ENCODE measurements at places on chromosomes 3 and 15.

DNA sequence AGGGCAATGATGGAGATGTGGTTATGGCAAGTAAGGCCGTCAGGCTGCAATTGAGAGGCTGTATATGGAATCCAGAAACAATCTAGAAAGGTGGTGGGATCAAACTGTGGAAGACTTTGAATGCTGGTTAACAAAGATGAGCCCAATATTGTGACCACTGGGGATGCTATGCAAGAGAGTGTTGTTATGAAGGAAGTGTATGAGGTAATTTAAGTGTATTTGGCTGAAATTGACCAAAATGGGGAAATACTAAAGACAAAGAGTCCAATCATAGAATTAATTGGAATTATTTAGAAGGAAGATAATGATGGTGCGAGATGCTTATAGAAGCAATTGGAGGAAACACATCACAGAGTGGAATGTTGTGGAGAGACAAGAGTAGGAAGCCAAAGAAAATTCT lies 24.5 kb downstream of the BTLA start:
- DNase-seq: no peak

GRCh38 chr3:102980355-102980696 lies 545.5 kb downstream of the ZPLD1 start:
- no peak for DNase-seq

- no peak for DNase-seq
These were observed 29.6 kb downstream of the CPOX start for GRCh38 chr3:98563661-98564281.

- DNase-seq: no peak
These were observed 272.0 kb downstream of the OCA2 start for GRCh38 chr15:27826902-27827714.

DNA sequence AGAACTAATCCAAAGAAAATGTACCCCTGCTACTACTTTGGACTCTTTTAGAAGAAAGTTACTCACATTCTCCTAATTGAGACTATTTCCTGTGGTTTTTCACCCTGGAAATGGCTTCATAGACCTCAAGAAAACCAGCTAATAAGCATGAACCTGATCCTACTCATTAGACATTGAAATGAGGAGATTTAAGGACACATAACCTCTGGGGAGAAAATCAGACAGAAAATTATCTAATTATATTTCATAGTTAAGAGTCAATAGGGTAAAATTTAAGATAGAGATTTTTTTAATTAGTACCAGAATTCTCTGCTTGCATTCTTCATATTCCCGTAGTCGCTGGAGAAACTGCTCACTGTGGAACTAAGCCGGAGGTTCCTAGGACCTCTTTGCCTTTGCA lies 114.6 kb upstream of the ACP3 start:
- no peak for DNase-seq

GRCh38 chr3:28326458-28326926 lies 22.0 kb upstream of the ZCWPW2 start:
- no peak for DNase-seq

GRCh38 chr3:31469385-31469784 lies 63.3 kb upstream of the STT3B start:
- DNase-seq: no peak

GRCh38 chr3:179175358-179175757 lies 27.2 kb downstream of the PIK3CA start:
- no peak for DNase-seq

DNA sequence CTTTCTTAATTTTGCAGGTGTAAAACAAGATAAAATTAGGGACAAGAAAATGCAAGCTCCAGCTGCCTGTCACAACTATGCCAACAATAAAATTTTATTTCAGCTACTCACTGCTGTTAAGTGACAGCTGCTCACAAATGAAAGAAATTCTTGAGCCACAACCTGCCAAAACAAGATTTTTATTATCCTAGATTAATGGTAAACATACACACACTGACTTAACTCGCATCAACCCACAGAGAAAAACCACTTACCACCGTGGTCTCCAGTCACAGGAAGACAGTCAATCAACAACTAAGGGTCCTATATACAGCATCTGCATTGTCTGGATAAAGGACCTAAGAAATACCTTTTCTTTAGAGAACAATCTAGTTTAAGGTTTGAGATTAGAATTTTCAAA lies 31.3 kb downstream of the EFL1 start:
- no peak for DNase-seq

- no peak for DNase-seq
These were observed 265.1 kb downstream of the CTNNB1 start for GRCh38 chr3:41464401-41464800.

DNA sequence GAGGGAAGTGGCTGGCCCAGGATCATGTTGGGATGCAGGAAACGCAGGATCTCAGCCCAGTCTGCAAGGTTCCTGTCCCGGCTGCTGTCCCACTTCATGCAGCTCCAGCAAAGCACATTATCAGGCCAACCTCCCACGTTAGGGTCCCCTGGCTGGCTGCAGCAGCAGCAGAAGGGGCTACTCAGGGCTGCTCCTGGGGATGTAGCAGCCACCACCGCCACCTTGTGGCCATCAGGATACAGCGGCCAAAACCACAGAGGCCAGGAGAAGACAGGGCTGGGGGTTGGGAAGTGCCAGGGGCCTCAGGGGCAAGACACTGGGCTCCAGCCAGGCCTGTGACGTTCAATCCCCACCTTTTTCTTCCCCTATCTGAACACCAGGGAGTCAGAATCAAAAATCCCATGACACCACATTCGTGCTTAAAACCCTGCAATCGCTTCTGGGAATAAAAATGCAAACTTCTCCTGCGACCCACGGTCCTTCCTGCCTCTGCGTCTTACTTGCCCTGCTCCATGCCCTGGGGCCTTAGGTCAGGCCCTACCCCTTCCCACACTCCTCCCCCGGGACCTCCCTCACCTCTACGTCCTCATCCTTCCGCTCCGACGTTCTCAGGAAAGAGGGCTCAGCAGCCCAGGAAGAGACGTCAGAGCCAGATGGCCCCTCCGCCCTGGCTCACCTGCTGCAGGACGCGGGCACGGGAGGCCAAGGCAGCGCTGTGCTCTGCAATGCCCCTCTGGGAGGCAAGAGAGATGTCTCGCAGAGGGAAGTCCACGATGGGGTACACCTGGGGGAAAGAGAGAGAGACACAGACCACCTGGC lies 21.5 kb downstream of the SSUH2 start:
- DNase-seq: no peak

DNA sequence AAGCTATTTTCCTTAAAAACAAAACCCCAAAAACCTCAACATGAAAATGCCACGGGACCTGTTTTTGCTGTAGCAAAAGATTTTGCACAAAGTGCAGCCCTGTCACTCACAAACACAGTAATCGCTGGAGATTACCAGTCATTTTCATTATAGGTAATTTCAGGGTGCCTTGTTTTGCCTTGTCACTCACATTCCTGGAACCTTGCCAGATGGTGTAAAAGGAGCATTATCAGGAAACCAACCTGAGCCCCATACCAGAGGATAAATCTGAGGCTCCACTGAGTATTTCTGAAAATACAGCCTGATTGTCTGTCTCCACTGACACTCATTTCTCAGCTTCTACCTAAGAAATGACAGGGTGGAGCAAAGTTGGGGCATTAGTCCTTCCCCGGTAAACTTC lies 791.3 kb upstream of the LMCD1 start:
- no peak for DNase-seq

GRCh38 chr3:58711871-58712270 lies 45.3 kb upstream of the FAM3D start:
- DNase-seq: no peak

DNA sequence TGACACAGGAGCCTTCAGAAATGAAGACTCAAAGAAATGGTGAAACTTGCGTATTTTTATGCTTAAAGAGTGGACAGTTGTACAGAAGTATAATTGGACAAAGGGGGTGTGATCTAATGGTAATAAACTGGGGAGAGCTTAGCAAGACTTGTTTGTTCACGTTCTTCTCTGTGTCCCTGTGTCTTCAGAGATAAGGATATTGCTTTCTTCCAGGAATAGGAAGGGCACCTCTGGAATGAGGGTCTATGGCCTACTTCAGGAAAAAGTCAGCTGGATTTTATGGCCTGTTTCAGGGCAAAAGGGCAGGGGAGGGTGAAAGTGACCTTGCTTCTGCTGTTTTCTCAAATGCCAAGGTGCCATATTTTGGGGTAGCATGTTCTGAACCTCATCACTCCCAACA lies 4.5 kb upstream of the TOPAZ1 start:
- no peak for DNase-seq

DNA sequence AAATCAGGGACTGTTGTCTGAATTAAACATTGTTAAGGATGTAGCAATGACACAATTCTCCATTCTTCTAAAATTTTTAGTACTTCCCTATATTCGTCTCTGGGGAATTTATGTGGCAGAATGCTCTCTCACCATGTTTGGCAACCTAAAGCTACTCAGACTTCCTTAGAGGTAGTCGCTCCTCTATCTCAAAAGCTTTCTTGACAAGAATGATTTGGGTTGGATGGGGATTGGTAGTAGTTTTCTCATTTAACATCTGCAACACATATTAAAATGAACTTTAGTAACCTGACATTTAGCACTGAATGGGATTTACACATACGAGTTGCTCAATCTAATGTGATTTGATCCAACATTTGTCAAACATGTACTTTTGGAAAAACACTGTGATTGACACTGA lies 233.3 kb downstream of the RBMS3 start:
- no peak for DNase-seq

DNA sequence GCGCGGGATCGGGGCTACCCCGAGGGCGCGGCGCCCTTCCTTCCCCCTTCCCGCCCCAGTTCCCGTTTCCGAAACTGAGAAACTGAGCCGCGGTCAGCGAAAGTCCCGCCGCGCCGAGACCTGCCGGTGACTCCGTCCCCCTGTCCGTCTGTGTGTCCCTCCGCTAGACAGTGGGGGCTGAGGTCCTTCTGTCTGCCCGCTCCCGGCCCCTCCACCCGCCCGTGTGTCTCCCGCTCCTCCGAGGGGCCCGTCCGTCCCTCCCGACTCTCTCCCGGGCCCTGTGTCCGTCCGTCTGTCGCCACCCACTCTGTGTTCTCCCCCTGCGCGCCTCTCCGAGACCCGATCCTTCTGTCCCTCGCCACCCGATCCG lies 426 bp downstream of the PRKCD start:
- no peak for DNase-seq

DNA sequence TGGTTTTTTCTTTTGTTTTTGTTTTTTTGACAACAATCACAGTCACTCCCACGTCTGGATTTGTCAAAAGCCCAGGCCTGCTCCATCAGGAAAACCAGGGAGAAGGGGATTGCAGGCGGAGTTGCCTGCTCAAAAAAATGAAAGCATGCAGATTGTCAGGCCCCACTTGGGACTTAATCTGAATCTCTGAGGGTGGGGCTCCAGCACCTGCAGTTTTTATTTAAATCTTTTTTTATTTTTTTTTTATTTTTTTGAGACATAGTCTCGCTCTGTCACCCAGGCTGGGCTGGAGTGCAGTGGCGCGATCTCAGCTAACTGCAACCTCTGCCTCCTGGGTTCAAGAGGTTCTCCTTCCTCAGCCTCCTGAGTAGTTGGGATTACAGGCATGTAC lies 140.9 kb downstream of the FOXP1 start:
- no peak for DNase-seq

- no peak for DNase-seq
These were observed 95.9 kb upstream of the TNIK start for GRCh38 chr3:171556148-171556547.

DNA sequence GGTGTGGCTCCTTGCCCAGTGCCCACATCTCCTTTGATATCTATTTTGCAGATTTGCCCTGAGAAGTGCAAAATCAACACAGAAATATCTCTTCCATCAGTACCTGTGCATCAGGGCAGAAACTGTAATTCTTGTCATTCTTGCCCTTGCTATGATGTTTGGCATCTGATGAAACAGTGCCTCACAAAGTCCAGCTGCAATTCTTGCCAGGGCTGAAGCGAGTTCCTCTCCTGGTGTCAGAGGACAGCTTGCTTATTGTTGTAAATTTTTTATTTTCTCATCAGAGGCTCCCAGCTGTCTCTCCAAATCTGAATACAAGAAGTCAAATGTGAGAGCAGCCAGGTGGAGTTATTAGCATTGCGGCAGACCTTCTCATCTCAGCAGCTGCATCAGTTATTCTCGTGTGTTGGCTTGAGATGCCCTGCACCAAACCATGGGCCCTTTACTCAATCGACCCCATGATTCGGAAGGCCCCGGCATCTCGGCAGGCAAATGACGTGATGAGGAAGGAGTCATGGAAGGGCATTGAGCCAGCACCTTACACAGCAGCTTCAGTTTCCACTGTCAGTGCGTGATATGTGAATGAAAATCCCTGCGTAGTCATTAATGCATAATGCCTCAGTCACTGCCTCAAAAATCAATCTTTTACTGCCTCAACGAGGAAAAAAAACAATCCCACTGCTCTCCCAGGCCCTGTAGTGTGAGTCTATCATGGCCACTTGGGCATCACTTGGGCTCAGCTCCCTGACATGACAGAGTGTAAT lies 93.4 kb downstream of the CCNL1 start:
- no peak for DNase-seq

- DNase-seq: no peak
These were observed 15.1 kb downstream of the ACVR2B start for GRCh38 chr3:38468765-38469164.

Measured in effector CD8-positive, alpha-beta T cell (primary cell).